ENCODE measurements at places on chromosomes 16 and 17.

GRCh38 chr17:81365601-81366585, 29.4 kb upstream of the BAHCC1 start:
- no peak for DNase-seq

- DNase-seq: no peak
These were observed 190.4 kb downstream of the USP22 start for GRCh38 chr17:20852239-20852989.

DNA sequence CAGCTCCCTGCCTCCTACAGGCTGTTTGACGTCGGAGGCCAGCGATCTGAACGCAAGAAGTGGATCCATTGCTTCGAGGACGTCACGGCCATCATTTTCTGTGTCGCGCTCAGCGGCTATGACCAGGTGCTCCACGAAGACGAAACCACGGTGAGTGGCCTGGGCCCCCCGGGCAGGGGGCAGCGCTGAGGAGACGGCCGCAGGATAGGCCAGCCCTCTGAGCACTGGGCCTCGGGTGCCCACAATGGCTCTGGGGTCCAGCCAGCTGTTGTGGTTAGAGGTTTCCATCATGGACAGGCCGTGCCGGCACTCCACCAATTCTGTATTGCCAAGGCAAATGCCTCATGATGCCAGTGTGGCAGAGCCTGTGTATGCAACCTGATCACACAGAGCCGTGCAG, 88.6 kb downstream of the AMFR start:
- DNase-seq: no peak

- DNase-seq: no peak
These were observed 3.9 kb upstream of the KRT33A start for GRCh38 chr17:41354536-41354935.

DNA sequence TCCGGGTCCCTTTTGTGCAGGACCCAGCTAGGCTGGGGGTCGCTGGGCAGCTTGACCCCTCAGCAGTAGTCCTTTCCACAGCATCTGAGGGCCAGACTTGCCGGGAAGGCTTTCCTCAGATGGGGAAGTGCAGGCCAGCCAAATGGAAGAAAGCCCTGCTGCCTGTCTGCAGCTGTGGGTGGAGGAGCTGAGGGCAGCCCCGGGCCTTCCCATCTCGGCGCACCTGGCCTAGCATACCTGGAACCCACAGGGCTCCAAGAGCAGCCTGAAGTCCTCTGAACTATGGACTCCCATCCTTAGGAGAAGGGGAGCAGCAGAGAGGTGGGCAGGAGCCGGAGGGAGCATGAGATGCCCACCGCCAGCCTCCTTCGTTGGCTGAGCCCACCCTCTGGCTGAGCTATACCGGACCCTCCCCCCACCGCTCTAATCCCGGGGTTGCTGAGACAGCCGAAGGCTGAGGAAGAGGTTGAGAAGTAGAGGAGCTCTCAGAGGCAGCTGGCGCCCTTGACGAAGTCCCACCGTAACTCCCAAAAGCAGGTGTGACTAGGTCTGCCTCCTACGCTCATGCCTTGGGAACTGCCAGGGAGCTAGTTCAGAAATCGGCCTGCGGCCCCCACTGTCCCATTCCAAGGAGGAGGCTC, 13.2 kb downstream of the UBALD2 start:
- DNase-seq: no peak

DNA sequence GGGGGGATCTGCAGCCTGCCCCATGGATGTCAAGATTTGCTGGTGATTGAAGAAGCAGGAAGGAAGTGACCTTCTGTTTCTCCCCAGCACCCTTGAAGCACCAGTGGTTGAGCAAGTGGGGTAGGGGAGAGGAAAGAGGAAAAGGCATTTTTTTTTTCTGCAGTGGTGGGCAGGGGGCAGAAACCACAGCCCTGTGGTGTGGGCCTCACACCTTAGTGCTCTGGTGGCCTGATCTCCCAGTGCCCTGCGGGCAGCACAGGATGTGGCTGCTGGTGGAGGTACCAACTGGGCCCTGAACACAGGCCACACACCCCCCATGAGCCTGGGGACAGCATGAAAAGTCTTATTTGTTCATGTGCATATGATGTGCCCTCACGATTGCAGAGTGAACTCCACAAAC, 7.1 kb downstream of the ITGAD start:
- DNase-seq: no peak

GRCh38 chr17:74497471-74497870, 31.0 kb downstream of the CD300A start:
- DNase-seq: no peak

GRCh38 chr16:50198802-50199403, 45.8 kb downstream of the TENT4B start:
- no peak for DNase-seq

DNA sequence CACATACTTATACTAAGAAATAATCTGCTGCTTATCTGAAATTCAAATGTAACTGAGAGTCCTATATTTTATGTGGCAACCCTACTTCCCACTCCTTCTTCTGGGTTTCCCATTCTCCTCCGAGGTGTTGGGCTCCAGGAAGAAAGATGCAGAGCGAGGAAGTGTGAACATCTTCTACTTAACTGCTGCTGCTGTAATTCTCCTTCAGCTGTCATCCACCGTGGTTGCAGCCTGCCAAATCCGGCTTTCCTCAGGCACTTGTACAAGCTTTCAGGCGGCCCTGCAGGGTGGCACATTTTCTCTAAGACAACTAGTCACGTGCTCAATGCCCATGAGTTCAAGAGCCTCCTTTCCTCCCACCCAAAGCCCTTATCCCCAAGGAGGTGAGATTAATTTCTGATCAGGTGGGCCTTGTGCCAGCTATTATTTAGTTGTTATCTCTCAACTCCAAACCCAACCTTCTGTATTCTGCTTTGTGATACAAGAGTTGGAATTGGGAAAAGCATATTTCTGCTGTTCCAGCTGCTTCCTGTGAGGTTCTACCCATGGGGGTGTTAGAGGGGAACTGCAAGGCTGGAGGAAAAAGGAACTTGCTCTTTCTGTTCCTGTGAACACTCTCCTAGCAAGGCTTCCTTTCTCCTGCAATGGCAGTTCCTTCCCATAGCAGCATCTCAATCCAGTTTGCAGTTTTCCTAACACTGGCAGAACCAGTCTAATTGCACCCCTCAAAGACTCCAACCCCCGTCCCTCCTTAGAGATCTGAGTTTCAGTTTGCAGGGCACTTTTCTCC, 67.6 kb upstream of the RBBP6 start:
- DNase-seq: no peak

GRCh38 chr16:50489182-50489581, 59.0 kb upstream of the NKD1 start:
- no peak for DNase-seq

DNA sequence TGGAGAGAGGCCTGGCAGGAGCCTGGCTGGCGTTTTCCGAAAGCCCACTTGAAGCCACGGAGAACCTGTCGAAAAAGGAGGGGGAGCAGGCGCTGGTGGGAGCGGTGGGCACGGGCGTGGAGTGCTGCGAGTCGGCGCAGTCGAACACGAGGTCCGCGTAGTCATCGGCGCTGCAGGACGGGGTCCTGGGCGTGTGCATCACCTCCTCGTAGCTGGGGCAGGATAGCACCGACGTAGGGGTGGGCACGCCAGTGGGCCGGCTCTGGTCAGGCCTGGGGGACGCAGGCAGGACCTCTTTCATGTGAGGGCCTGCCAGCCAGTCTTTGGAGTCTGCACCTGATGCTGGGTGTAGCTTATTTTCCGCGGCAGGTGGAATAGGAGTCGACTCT, 63.7 kb downstream of the ZNF778 start:
- no peak for DNase-seq

DNA sequence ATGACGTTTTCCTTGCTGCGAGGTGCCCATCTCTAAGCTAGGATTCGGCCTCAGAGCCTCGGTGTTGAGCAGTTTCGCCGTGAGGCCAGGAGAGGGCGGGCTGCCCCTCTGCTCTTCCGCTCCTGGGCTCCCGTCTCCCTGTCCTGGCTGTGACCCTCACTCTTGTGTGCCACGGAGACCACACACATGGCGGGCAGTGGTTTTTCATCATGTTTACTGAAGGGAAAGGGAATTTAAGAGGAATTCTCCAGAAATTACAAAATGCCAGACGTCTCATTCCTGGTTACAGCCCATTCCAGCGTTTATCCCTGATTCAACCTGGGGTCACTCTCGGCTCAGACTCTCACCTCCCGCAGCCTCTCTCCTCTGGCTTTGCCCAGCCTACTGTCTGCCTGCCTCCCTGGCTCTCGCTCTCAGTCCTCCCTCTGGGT, 96.8 kb upstream of the ELAC2 start:
- no peak for DNase-seq

DNA sequence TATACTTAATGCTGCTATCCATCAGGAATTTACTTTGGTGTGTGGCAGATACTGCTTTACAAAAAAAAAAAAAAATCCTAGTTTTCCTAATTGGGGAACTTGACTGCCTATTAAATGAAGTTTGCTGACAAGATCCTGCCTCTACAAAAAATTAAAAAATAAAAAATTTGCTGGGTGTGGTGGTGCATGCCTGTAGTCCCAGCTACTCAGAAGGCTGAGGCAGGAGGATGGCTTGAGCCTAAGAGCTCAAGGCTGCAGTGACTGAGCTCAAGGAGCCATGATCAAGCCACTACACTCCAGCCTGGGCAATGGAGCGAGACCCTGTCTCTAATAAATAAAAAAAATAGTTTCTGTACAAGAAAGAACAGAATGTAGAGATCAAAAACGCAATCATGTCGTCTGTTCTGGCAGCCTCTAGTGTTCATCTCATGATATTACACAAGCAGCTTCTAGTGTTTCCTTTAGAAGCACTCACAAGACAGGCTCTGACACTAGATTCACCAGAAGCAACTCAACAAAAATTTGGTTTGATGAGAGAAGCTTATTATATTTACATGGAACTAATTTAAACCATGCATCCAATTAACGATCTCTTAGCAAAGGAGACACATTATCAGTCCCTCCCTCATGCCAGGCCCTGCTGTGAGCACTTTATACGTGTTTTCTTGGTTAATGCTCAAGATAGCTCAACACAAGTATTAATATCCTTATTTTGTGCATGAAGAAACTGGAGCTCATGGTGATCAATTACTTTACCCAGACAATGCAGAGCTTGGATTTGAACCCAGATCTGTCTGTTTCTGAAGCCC, 6.8 kb upstream of the KRTAP17-1 start:
- DNase-seq: no peak
